ENCODE measurements at places on chromosomes 3 and 15. TPM values are rescaled to one million over a fixed set of nuclear protein-coding genes. Genes with fewer than 3 reads are reported as not detected.

GRCh38 chr3:174191380-174191779, 667.8 kb upstream of the NAALADL2 start:
- no peak for DNase-seq
- H3K27me3 ChIP-seq, result no peaks in the 10 kb centered on the region
- peaks cover 4% of the 10 kb centered on the region for H3K4me1 ChIP-seq
- no peak overlapping the region for H3K4me3 ChIP-seq

DNA sequence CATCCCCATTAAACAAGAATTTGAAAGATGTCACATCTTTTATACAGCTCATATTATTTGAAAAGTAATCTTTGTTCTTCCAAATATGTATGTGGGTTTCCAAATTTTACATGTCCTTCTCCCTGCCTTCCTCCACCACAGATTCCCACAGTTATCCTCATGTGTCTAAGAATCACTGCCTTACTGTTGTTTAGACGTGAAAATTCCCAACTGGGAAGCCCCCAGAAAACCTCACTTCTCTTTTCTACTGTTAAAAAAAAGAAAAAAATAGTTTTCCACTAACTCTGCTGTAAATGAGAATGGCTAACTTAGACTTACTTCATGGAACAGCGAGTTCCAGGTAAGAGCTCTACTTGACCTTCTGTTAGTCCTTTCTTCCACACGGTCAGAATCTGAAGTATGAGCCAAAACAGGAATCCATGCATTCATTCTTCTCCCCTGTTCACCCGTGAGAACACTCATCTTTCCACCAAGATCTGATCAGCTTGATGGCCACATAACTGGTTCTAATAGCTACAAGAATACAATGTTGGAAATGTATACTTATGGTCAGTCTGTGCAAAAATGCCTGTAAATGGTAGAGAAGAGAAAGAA, 17.9 kb upstream of the CSTA start:
- no peak for DNase-seq
- H3K27me3 ChIP-seq, result peaks cover 3% of the 10 kb centered on the region
- no peak overlapping the region for H3K27ac ChIP-seq
- H3K4me1 ChIP-seq, result no peaks in the 10 kb centered on the region
- H3K4me3 ChIP-seq, result no peak overlapping the region
- H3K36me3 ChIP-seq, result no peaks in the 10 kb centered on the region

GRCh38 chr15:43775411-43775965, 1.3 kb downstream of the ELL3 start:
- H3K36me3 ChIP-seq, result peaks cover 11% of the 10 kb centered on the region
- H3K4me3 ChIP-seq, result no peak overlapping the region
- peak; percentile 58 for DNase-seq
- peaks cover 5% of the 10 kb centered on the region for H3K4me1 ChIP-seq
- no peaks in the 10 kb centered on the region for H3K27me3 ChIP-seq

DNA sequence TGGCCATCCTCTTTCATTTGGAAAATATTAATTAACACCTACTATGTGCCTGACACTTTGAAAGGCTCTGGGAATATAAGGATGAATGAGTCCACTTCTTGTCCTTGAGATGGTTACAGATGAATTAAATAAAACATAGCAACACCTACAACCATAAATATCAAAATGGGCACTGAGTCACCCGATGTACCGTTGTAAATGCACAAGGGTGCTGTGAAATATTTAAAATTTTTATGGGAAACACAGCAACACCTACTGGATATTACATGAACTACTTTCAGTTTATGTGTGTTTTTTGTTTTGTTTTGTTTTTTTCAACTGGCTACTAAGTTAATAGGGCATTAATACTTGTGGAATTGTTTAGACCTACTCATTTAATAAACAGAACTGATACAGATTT, 239.0 kb upstream of the NAALADL2 start:
- no peaks in the 10 kb centered on the region for H3K27me3 ChIP-seq
- DNase-seq, result no peak
- H3K27ac ChIP-seq, result no peak overlapping the region
- no peak overlapping the region for H3K4me3 ChIP-seq

DNA sequence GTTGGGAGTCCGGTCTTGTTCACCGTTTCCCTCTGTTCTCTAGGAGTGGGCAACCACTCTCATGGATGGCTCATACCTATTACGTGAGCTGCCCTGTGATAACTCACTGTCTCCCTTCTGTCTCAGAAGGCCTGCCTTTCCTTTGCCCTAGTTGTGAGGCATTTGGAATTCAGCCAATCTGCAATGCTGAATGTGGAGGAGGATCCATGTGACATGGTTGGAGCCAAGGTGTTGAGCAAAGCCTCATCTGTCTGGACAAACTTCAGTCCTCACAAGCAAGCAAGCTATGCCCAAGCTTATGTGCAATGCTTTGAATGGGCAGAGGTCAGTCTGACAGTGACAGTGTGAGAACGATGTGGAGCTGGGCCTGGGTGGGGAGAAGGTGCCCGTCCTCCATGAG, 37.8 kb upstream of the ATP10A start:
- no peaks in the 10 kb centered on the region for H3K27me3 ChIP-seq
- H3K4me3 ChIP-seq, result no peak overlapping the region
- no peaks in the 10 kb centered on the region for H3K36me3 ChIP-seq
- H3K4me1 ChIP-seq, result peaks cover 16% of the 10 kb centered on the region

GRCh38 chr15:88628018-88628654, 7.0 kb downstream of the AEN start:
- H3K4me1 ChIP-seq, result peaks cover 34% of the 10 kb centered on the region
- H3K36me3 ChIP-seq, result peaks cover 67% of the 10 kb centered on the region
- H3K27me3 ChIP-seq, result no peaks in the 10 kb centered on the region
- no peak overlapping the region for H3K27ac ChIP-seq
- no peak for DNase-seq

FGF7 gene
- 34.8 TPM for total RNA-seq

DNA sequence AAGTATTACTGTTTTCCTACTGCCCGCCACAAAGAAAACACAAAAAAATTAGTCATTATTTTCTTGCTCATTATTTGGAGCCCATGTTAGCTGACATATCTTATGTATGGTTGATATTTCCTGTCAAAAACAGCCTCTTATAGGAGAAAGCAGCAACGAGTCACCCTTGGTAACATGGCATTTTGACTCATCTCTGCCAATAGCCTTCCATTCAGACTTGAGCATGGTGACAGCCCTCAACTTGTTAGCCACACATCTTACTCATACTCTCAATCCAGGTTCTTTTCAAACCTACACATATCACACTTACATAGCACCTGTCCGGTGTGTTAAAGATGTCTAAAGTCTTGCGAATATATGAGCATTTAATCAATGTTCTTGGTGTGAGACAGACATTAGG, 109.4 kb upstream of the SAMMSON start:
- no peak overlapping the region for H3K4me3 ChIP-seq
- peak; percentile 61 for DNase-seq

DNA sequence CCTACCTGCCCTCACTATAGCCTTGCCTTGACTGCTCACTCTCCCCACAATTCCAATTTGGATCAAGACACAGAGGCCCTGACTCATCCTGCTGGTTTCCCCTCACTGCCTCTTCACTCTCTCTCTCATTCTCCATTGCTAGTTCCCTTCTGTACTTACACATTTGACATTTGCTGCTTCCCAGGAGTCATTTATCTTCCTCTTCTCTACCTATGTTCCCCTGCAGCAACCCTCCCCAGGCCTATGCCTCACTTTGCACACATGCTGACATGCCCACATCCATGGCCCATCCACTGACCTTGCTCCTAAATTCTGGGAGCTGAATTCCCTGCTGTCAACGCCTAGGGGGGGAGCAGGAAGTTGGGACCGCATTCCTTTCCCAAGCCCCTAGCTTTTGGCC, 82.2 kb downstream of the SRGAP3 start:
- H3K36me3 ChIP-seq, result no peaks in the 10 kb centered on the region
- H3K4me3 ChIP-seq, result no peak overlapping the region
- DNase-seq, result no peak
- no peak overlapping the region for H3K27ac ChIP-seq

DNA sequence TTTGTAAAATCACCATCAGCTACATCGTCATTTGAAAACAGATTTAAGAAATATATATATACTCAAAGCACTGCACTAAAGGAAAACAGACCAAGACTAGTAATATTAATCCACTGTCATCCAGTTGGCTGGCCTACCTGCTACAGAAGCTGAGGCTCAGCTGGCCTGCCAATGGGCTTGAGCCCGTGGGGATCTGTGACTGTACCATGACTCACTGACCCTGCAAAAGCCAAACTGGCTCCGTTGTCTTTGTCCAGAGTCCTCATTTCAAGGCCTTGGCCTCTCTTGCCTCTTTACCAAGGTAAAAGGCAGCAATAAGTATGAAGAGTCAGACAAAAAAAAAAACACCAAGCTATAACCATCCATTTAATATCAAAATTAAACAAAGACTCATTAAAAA, 463.5 kb upstream of the RASGRP1 start:
- no peak overlapping the region for H3K27ac ChIP-seq
- H3K27me3 ChIP-seq, result no peaks in the 10 kb centered on the region
- no peak overlapping the region for H3K4me3 ChIP-seq
- peaks cover 5% of the 10 kb centered on the region for H3K4me1 ChIP-seq
- peak; percentile 78 for DNase-seq

GRCh38 chr3:190601622-190602021, 87.7 kb downstream of the IL1RAP start:
- no peak overlapping the region for H3K27ac ChIP-seq
- H3K4me1 ChIP-seq, result peaks cover 5% of the 10 kb centered on the region
- H3K4me3 ChIP-seq, result no peak overlapping the region
- H3K36me3 ChIP-seq, result peaks cover 3% of the 10 kb centered on the region
- DNase-seq, result no peak

DNA sequence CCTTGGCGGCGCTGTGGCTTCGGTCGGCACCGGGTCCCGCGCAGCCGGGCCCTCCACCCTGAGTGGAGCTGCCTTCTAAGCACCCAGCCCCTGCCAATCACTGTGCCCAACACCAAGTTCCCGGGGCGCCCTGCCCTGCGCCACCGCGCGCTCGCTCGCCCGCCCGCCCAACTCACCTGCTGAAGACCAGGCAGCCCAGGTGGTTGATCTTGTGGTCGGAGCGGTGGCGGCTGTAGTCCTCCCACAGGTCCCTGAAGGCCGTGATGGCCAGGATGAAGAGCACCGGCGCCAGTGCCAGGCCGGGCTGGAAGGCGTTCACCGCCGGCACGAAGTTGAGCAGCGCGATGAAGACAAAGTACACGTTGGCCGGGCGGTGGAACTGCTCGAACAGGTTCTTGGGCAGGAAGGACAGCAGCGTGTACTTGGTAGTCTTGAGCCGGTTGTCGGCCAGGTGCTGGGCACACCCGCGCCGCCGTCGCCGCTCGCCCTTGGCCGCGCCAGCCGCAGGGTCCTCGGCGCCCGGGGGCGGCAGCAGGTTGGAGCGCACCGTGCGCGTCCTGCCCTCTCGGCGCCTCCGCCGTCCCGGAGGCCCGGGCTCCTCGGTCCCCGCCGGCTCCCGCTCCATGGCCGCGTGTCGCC, 536 bp downstream of the ATP10A start:
- H3K27me3 ChIP-seq, result no peaks in the 10 kb centered on the region
- H3K4me1 ChIP-seq, result peaks cover 22% of the 10 kb centered on the region
- DNase-seq, result no peak
- peaks cover 1% of the 10 kb centered on the region for H3K36me3 ChIP-seq

- H3K27ac ChIP-seq, result no peak overlapping the region
- H3K4me3 ChIP-seq, result peak overlapping the region; percentile 65
- no peaks in the 10 kb centered on the region for H3K36me3 ChIP-seq
- no peak for DNase-seq
- H3K27me3 ChIP-seq, result peaks cover 37% of the 10 kb centered on the region
These were observed 994 bp downstream of the MESP1 start for GRCh38 chr15:89749951-89750559.

GRCh38 chr3:43455233-43455632, 166.6 kb downstream of the ANO10 start:
- H3K27me3 ChIP-seq, result no peaks in the 10 kb centered on the region
- H3K4me3 ChIP-seq, result no peak overlapping the region
- DNase-seq, result peak; percentile 76
- peaks cover 7% of the 10 kb centered on the region for H3K4me1 ChIP-seq

MRPS22 gene
- 94.4 TPM for total RNA-seq

DNA sequence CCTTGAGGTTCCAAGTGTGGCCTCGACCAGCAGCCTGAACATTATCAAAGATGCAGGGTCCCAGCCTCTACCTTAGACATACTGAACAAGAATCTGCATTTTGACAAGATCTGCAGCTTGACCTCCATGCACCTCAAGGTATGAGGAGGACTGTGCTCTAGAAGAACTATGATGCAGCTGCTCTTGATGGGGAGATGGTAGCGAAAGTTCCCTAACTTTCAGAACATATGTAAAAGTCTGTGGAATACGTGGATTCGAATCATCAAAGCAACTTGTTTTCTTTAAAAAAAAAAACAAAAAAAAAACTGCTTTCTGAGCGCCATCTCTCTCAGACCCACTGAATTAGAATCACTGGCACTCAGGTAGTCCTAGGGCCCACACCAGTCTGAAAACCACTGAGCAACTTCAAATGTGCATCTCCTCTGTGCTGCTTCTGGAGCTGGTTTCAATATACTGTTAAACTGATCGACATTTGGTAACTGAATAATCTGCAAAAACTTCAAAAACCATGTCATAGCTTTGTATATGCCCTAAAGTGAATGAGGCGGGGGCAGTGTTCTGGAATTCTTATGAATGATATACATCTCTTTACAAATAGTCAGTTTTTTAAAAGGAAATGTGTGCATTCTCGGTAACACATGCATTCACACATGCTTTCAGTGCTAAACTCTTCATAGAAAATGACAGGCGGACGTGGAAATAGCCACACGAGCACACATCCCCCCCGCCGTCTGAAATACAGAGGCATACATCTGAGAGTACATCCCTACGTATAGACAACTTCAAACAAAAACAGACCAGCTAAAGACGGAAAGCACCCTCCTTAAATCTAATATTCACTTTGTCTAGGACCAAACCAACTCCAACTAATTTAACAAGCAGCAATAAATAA, 128.8 kb downstream of the FOXP1 start:
- no peak for DNase-seq
- H3K27me3 ChIP-seq, result no peaks in the 10 kb centered on the region
- no peak overlapping the region for H3K4me3 ChIP-seq
- no peaks in the 10 kb centered on the region for H3K36me3 ChIP-seq

- no peaks in the 10 kb centered on the region for H3K36me3 ChIP-seq
- no peak overlapping the region for H3K4me3 ChIP-seq
- H3K27me3 ChIP-seq, result no peaks in the 10 kb centered on the region
- H3K4me1 ChIP-seq, result no peaks in the 10 kb centered on the region
- peak; percentile 46 for DNase-seq
These were observed 131.1 kb downstream of the ADAMTSL3 start for GRCh38 chr15:83784975-83785374.

GRCh38 chr3:35088943-35089342, 550.4 kb upstream of the ARPP21 start:
- H3K27me3 ChIP-seq, result no peaks in the 10 kb centered on the region
- DNase-seq, result no peak
- no peaks in the 10 kb centered on the region for H3K36me3 ChIP-seq
- no peak overlapping the region for H3K27ac ChIP-seq

DNA sequence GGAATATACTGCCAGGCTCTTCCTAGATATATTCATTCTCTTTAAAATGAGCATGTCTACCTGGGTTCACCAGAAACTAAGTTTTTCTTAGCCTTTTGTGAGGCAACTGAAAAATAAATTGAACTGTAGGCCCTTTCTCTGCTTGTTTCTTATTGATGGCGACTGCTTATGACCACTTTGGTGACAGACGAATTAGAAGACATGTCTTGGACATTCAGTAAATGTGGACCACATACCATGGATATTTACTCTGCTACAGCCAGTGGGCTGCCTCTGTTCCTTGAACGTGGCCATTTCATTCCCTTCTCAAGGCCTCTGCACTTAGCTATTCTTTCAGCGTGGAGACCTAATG, 603 bp upstream of the SELENOK start:
- no peak for DNase-seq
- H3K27ac ChIP-seq, result peak overlapping the region; percentile 63
- H3K4me3 ChIP-seq, result peak overlapping the region; percentile 49
- H3K36me3 ChIP-seq, result no peaks in the 10 kb centered on the region

Measured in IMR-90 (cell line).